ENCODE measurements at places on chromosomes 5 and 9.

GRCh38 chr5:53322257-53322656 lies 158.2 kb upstream of the FST start:
- no peak for DNase-seq

GRCh38 chr9:38029915-38030638 lies 39.0 kb downstream of the SHB start:
- no peak for DNase-seq

GRCh38 chr5:110896901-110897300 lies 158.1 kb downstream of the SLC25A46 start:
- no peak for DNase-seq

- DNase-seq: no peak
Measured at GRCh38 chr5:116778032-116778431, 203.4 kb upstream of the SEMA6A start.

DNA sequence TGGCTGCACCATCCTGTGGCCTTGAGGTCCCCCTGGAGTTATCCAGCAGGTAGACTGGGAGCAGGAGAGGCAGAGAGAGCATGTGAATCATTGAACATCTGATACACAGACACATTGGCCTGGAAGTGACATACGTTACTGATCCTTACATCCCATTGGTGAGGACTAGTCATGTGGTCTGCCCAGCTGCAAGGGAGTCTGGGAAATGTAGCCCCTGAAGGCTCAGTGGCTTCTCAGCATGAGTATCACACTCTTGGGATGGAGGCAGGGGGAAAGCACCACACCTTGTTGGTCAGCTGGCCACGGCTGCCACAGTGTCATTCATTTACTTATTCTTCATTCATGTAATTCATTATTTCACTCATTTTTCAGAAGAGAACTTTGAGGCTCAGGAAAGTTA lies 13.3 kb upstream of the KCNMB1 start:
- no peak for DNase-seq

DNA sequence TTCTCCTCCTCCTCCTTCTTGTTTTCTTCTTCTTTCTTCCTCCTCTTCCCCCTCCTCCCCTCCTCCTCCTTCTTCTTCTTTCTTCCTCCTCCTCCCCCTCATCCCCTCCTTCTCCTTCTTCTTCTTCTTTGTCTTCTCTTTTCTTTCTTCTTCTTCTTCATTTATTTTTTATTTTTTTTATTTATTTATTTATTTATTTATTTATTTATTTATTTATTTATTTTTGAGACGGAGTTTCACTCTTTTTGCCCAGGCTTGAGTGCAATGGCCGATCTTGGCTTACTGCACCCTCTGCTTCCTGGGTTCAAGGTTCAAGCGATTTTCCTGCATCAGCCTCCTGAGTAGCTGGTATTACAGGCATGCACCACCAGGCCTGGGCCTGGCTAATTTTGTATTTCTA lies 1332.5 kb upstream of the CDH9 start:
- DNase-seq: no peak

GRCh38 chr9:13707612-13708576 lies 428.4 kb upstream of the MPDZ start:
- DNase-seq: no peak

DNA sequence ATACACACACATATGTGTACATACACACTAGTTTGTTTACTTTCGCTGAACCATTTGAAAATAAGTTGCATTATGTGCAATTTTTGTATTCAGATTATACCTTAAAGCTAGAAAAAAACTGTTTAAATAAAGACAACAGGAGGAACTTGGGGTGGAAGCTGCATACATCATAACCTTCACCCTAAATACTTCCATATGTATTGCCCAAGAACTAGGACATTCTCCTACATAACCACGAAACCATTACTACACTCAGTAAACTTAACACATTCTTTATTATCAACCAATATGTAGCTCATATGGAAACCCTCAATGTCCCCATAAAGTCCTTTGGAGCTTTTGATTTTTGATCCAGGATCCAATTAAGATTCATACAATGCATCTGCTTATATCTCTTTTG lies 83.3 kb downstream of the GIN1 start:
- no peak for DNase-seq

- no peak for DNase-seq
Measured at GRCh38 chr5:6601271-6601670, 31.6 kb downstream of the NSUN2 start.

DNA sequence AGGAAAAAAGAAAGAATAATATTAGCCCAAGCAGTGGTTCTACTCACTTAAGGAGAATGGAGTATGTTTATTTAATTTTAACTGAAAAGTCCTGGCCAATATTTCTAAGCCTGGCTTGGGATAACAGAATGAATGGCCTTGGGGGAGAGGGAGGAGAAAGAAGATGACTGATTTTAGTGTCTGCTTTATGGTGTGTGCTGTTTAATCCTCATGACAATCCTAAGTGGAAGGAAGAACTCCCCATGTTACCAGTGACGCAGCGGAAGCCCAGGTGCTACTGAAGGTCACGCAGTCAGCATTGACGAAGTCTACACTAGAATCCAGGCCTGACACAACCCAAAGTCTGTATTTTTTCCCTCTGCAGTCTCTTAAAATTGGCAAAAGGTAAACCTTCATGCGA lies 50.5 kb downstream of the PALM2AKAP2 start:
- DNase-seq: no peak

DNA sequence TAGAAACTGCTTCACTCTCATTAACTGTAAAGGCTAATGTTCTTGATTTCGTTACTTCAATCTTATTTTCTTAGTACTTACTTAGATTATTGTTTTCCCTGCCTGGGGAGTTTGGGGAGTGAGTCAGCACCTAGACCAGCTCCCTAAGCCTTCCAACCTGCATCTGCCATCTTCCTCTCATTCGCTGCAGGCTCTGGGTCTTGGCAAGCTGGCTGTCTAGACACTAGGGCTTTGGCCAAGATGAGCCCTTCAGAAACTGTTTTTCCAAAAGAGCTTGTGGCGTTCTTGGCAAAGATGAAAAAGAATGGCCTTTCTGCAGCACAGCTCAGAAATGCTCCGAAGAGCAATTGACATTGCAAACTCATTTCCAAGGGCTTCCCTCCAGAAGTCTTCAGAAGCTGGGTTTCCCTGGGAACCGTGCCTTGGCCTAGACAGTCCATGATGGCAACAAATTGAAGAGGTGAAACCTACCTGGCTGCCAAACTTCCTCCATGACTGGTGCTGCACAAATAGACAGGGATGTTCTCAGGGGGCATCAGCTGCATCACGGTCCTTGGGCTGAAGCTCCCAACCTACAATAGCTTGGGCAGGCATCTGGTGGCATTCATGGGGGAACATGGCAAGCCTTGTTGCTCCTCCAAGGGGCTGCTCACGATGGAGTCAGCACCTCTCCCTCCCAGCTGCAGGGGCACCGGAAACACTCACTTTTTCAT lies 76.6 kb downstream of the NSUN2 start:
- DNase-seq: no peak

DNA sequence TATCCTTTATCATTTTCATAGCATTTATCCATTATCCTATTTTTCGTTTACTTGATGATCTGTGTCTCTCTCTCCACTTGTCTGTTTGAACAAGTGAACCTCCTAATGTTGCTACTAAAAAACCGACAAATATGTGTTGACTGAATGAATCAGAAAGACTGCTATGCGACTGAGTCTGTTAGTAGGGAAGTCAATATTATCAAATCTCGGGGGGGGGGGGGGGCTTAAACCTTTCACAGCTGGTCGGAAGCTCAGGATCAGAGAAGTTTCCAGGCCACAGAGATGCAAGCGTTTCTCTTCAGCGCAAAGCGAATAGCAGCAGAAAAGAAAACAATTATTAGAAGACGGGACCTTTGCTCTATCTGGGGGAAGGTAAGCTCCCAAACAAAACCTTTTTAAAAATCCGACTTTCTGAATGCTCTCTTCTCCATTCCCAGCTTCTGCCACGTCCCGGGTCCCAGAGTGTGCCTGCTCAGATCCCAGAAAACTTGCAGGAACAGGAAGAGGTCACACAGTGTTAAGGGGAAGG lies 412 bp downstream of the RIOK2 start:
- no peak for DNase-seq

GRCh38 chr5:138605254-138605972 lies 30.2 kb upstream of the HSPA9 start:
- no peak for DNase-seq

DNA sequence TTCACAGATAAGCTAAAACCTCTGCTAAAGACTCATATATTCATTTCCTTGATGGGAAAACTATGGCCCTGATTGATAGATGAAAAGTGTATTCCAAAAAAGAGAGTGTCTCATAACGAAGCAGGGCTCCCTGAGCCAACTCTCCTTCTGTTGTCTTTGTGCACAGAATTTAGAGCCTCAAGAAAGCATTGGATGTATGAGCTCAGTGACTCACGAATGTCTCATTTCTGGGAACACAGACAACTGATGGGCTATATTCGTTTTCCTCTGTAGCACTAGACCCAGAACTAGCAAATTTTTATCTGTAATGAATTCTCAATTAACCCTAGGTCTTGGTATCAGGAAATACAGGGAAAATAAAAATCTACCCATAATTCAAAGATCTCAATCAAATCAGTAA lies 88.4 kb downstream of the LMNB1 start:
- no peak for DNase-seq
